HTR-8/SVneo (cell line): ENCODE measurements at places on chromosomes 5 and 9.

DNA sequence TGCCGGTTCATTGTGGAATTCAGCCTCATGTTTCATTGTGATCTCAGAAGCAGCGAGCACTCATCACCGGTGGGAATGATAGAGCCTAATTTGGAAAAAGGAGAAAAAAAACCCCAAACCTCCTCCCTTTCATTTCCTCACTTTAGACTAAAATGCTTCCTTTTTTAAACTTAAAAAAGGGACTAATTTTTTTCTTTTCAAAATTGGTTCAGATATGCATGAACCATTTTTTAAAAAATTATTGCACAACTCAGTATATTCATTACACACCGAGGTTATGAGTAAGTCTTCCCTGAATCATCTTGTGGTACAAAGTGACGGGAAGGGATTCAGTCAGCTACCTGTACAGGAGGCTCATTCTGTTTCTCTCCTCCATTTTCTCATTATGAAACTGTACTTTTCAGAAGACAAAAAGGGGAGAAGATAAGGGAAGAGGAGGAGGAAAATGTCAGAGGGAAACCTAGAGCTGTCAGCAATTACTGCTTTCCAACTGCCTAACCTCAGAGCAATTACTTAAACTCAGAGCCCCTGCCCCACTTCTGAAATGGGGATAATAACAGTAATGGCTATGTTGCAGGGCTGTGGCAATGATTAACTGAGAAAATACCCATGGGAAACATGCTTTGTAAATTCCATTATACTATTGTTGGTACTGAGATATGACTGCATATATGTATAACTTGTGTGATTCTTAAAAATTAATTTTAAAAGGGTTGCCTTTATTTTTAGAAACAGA, 24.0 kb downstream of the GALNT10 start:
- peak; percentile 45 for DNase-seq

DNA sequence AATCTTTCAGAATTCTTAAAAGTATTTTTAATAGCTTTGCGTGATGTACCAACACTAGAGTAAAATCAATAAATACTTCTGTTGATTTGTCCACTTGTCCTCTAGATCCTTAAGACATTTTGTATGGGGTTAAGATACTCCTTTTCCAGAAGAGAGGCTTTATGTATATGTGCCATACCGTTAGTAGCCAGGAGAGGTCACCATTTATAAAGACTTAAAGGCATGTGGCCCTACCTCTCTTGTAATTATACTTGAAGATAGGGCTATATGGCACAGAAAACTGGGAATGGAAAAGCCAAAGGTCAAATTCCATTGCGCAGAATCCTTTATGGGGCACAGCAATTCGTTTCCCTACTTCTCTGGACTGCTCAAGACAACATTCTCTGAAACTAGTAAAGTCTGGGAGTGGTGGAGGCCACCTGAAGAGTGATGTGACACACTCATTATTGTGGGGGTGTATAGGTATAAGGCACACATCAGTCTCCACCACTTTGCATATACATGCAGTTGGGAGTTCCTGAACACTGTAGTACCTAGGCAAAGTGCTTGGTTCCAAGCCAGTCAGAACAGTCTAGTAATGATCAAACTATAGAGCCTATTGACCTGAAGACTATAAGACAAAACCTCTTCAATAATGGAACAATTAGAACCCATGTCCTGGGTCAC, 140.1 kb upstream of the FBXL17 start:
- peak; percentile 42 for DNase-seq

DNA sequence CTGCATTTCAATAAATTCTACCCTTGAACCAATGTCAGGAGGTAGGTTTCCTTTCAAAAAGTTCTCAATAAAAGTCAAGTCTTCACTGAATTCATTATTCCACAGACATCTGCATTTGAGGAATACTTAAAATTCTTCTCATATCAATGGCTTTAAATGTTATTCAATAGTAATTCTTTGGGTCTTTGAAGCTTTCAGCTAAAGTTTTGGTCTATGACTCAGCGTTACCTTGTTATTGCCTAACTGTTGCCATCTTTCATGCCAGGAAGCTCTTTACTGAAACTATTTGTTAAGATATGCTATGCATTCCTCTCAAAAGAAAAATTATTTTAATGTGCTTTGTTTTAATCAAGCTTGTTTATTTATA, 170.5 kb downstream of the NNT start:
- DNase-seq = peak; percentile 49

DNA sequence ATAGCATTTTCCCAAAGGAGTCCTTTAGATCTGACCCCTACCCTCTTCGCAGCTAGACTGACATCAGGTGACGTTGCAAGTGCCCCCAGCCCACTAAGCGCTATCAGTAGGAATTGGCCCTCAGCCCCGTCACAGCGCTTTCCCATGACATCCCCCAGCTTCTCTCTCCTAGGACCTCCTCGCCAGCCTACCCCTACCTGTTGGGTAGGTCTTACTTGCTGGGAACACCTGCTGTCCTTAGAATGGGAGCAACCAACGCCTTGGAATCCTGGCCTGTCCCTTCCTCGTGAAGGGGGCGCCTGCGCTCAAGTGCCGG, 584 bp upstream of the PIP5K1B start:
- DNase-seq = no peak

DNA sequence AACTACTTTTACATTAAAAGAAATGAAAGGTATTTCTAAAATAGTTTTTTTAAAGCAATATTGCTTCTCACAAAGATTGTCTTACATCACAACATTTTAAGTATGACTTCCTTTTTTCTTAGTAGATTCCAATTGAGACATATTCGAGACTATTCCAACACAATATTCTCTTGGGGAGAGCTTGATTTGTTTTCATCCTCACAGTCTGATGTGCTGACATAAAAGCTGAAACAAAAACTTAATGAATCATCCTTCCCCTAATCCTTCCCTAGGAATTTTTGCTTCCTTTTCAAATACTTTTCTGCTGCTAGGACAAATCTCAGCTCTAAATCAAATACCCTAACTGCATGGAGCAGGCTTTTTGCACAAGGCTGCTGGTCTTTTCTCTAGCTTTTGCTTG, 245.8 kb upstream of the MAP3K1 start:
- DNase-seq = peak; percentile 36

GRCh38 chr5:98957307-98957706, 28.5 kb upstream of the CHD1 start:
- DNase-seq = no peak

DNA sequence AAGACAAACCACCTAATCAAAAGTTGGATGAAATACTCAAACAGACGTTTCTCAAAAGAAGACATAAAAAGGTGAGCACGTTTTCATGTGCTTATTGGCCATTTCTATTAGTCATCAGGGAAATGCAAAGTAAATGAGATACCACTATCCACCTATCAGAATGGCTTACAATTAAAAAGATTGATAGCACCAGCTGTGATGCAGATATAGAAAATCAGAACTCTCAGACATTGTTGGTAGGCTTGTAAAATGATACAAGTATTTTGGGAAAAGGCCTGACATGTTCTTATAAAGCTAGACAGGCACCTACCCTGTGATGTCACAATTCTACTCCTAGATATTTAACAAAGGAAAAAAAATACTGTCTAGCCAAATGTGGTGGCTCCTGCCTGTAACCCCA, 44.0 kb upstream of the SLC30A5 start:
- no peak for DNase-seq

GRCh38 chr9:113548221-113549041, 84.9 kb downstream of the RGS3 start:
- DNase-seq = no peak

- DNase-seq = no peak
These were observed 81.8 kb upstream of the FAM120A start for GRCh38 chr9:93369686-93370085.

DNA sequence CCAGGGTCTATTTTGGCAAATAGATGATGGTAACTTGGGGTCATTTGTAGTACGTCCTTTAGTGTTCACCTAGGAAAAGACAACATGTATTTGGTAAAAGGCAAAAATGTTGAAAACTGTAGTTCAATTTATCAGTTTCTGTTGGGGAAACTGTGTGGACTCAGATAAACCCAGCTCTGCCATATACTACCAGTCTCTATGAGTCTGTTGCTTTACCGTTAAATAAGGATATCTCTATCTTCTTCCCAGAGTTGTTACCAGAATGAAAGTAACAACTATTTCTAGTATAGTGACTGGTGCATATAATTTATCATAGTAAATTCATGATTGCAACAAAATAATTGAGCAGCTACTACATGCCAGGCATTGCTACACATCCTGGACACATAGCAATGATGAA, 3.8 kb upstream of the IQGAP2 start:
- no peak for DNase-seq

DNA sequence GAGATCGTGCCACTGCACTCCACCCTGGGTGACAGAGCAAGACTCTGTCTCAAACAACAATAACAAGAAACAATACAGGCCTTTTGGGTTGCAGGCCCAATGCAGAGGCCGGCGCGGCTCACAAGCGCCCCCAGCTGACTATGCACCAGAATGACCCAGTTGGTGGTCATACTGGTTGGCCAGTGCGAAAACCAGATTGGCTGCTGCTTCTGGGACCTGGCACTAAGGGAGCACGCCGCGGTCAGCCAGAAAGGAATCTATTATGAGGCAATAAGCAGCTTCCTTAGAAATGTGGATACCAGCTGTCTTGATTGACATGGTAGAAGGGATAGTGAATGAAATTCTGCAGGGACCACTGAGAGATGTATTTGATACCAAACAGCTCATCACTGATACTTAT, 35.0 kb downstream of the RANBP17 start:
- no peak for DNase-seq

- no peak for DNase-seq
These were observed 18.6 kb upstream of the MTMR12 start for GRCh38 chr5:32331217-32331934.

- no peak for DNase-seq
These were observed 110.7 kb downstream of the PLK2 start for GRCh38 chr5:58348996-58349728.

DNA sequence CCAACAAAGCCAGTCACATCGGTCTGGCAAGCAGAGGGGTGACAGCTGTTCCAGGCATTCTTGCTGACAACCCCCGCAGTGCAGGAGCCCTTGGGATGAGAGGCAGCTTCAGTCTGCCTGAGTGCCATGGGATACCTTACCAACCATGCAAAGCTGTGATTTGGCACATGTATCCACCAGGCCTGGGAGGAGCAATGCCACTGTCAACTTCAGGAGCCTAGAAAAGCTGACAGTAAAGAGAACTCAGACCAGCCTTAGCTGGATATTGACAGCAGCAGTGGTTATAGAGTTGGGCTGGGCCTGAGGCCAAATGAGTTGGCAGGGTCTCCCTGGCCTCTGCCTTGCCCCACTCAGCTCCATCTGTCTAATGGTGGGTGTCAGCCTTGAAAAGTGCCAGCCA, 10.1 kb upstream of the PLPPR1 start:
- no peak for DNase-seq

GRCh38 chr9:6564360-6564759, 81.2 kb downstream of the GLDC start:
- DNase-seq = no peak

DNA sequence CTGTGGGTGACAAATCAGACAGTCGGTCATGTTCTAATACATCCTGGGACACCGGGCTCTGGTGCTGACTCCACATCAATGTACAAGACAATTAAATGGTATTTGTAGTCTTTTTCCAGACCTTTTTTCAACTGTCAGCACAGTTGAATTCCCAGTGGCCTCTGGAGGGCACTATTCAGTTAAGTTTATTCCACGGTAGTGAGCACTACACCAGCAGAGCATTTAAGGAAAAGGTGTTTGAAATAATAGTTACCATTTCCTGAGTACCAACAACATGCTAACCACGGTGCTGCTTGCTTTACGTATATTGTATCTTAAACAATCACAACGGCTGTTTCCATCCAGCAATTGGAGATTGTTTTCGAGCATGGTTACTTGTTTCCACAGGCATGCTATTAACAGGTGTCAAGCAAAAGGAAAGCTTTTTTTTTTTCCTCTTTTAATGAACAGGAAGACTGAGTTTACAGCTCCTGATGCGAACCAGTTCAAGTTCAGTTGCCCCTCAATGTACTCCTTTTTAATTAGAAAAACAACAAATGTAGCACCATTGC, 186.7 kb downstream of the PDZD2 start:
- DNase-seq = peak; percentile 81

DNA sequence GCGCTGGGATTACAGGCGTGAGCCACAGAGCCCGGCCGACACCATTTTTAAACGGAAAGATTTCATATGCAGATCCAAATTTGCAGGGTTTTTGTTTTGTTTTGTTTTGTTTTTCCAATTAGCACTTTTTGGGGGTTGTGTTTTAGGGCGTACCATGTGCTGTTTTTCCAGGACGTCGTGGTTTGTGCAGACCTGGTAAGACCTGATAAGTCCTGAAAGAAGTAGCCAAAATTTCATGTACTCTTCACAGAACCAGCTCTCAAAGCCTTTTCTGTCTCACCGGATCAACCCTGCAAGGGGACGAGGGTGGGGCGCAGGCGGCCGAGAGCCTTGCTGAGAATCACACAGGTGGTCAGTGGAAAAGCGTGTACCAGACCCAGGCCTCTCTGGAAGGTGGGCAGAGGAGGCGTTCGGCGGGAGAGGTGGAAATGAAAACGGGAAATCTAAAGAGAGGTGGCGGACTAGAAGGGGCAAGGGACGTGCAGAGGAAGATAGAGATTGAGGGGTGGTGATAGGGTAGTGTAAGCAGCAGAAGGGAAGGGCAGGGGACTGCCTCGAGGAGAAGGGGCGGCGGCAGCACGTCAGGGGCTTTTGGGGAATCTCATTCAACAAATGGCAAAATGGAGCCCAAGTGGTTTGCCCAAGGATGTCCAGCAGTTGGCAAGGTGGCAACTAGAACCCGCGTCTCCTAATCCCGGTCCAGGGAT, 1.1 kb upstream of the FAF2 start:
- no peak for DNase-seq

GRCh38 chr5:96343094-96343493, 90.0 kb downstream of the PCSK1 start:
- DNase-seq = no peak

GRCh38 chr9:133950629-133951111, 41.5 kb downstream of the VAV2 start:
- DNase-seq = no peak

DNA sequence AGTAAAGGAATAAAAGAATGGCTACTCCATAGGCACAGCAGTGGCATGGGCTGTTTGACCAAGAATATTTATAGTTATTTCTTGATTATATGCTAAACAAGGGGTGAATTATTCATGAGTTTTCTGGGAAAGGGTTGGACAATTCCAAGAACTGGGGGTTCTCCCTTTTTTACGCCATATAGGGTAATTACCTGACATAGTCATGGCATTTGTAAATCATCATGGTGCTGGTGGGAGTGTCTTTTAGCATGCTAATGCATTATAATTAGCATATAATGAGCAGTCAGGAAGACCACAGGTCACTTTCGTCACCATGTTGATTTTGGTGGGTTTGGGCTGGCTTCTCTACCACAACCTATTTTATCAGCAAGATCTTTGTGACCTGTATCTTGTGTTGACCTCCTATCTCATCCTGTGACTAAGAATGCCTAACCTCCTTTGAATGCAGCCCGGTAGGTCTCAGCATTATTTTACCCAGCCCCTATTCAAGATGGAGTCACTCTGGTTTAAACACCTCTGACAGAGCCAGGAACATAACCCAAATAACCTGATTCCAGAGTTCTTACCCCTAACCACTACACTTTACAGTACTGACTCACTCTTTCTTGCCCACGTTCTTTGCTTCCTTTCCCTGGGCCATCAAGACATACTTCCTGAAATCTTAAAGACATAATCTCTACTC, 25.0 kb upstream of the MRPS30 start:
- no peak for DNase-seq

- DNase-seq = no peak
These were observed 11.9 kb downstream of the MSX2 start for GRCh38 chr5:174736331-174736721.

- DNase-seq = no peak
These were observed 20.8 kb downstream of the C9orf152 start for GRCh38 chr9:110187126-110187525.

GRCh38 chr5:100520348-100520747, 14.8 kb upstream of the FAM174A start:
- no peak for DNase-seq

- no peak for DNase-seq
These were observed 72.0 kb upstream of the SLC44A1 start for GRCh38 chr9:105172436-105172835.
